DMS79 treated with DMSO at 0.1 percent for 48 hours (cell line): ENCODE measurements at places on chromosomes 3 and 15.

GRCh38 chr3:193737191-193737751 is 144.3 kb downstream of the OPA1 start:
- DNase-seq: no peak

DNA sequence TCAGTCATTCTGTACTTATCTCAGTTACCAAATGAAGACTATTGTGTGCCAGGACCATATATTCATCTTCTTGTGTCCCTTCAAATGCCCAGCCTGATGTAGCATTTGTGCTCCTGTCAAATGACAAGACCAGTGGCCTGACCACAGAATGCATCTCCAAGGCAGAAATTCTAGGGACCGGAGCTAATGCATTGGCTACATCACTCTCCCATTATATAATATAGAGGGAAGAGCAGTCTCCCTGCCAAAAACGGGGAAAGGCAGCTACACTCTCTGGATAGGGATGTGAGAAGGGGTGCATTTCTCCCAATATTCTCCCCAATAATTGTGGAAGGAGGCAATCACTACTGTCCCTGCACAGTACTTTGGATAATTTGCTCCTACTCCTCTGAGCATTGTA is 312.0 kb downstream of the EPHB1 start:
- DNase-seq: no peak

- no peak for DNase-seq
Measured at GRCh38 chr3:81760215-81760614, 1.2 kb downstream of the GBE1 start.

GRCh38 chr3:127785711-127786265 is 36.5 kb downstream of the MGLL start:
- DNase-seq: no peak

DNA sequence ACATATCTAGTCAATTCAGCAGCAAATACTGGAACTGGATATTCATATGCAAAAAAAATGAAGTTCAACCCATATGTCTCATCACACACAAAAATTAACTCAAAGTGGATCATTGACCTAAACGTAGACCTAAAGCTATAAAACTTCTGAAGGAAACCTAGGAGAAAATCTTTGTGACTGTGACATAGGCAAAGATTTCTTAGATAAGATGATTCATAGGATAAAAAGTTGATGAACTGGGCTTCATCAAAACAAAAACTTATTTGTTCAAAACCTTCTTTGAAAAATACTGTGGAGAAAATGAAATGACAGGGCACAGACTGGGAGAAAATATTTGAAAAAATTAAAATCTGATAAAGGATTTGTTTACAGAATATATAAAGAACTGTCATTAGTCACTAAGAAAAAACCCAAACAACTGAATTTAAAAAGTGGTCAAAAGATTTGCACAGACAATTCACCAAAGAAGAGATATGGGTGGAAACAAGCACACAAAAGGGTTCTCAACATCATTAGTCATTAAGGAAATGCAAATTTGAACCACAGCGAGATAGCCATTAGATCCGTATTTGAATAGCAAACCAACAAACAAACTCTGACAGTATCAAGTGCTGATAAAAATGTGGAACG is 62.8 kb downstream of the ITGB5 start:
- DNase-seq: no peak

- DNase-seq: no peak
Measured at GRCh38 chr3:191356631-191357439, 26.5 kb upstream of the UTS2B start.

GRCh38 chr3:13371100-13372075 is 48.7 kb downstream of the NUP210 start:
- DNase-seq: no peak

- no peak for DNase-seq
Measured at GRCh38 chr15:49174902-49175301, 4.9 kb downstream of the GALK2 start.

DNA sequence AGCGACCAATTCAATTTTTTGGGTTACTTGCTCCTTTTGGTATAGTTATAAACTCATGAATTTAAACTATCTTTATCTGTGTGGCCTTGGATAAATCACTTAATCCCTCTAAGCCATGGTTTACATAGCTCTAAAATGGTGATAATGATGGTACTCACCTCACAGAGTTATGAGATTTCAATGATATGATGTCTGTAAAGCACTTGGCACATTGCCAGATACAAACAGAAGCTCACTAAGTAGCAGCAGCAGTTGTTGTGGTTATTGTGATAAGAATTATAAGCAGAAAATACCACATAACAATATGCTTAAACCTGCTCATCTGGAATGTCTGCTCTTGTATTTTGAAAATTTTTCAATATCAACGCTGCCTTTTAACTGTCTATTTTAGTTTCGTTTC is 185.1 kb upstream of the SNTN start:
- no peak for DNase-seq

DNA sequence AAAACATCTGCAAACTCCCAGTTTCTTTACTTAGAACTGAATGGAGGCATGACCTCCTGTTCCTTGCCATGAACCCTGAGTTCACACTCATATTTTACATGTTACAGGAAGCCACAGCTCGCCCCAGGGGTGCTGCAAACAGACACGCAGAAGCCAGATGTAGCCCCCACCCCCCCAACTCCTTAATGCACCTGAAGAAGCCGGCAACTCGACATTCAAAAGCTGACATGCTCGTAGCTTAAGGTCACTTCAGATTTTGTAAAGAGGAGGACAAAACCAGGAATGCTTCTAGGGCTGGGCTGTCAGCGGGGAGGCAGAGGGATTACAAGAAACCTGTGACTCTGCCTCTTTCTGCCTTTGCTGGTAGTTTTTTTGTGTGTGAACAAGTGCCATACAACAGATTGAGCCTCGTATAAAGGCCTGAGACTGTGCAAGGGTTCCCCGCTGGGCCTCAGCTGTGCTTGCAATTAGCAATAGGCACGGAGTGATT is 42.0 kb upstream of the FEZF2 start:
- DNase-seq: no peak

- DNase-seq: no peak
Measured at GRCh38 chr3:149128821-149129220, 617 bp upstream of the HPS3 start.

- DNase-seq: peak; percentile 84
Measured at GRCh38 chr3:134406331-134407238, 32.3 kb upstream of the AMOTL2 start.

DNA sequence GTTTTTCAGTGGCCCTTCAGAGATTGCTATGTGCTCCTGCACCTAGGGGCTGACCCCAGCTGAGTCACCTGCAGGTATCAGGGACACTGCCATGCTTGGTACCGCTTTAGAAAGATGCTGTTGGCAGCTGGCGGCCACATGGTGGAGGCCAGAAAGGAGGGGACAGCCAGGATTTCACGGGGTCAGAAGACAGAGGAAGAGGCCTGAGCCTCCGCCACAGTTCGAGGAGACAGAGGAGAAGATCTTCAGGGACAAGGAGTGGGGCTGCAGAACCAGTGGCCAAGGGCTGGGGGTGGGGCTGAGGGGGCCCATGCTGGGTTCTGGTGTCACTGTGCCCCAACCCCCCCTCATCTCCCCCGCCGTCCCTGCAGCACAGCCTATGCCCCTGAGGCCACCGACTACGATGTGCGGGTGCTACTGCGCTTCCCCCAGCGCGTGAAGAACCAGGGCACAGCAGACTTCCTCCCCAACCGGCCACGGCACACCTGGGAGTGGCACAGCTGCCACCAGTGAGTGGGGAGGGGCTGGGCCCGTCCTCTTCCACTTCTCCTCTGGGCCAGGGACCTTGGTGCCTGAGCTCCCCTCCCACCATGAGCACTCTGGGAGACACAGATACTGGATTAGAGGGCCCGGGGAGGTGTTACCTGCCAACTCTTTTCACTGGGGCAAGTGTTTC is 19.9 kb downstream of the LOXL1 start:
- DNase-seq: no peak

DNA sequence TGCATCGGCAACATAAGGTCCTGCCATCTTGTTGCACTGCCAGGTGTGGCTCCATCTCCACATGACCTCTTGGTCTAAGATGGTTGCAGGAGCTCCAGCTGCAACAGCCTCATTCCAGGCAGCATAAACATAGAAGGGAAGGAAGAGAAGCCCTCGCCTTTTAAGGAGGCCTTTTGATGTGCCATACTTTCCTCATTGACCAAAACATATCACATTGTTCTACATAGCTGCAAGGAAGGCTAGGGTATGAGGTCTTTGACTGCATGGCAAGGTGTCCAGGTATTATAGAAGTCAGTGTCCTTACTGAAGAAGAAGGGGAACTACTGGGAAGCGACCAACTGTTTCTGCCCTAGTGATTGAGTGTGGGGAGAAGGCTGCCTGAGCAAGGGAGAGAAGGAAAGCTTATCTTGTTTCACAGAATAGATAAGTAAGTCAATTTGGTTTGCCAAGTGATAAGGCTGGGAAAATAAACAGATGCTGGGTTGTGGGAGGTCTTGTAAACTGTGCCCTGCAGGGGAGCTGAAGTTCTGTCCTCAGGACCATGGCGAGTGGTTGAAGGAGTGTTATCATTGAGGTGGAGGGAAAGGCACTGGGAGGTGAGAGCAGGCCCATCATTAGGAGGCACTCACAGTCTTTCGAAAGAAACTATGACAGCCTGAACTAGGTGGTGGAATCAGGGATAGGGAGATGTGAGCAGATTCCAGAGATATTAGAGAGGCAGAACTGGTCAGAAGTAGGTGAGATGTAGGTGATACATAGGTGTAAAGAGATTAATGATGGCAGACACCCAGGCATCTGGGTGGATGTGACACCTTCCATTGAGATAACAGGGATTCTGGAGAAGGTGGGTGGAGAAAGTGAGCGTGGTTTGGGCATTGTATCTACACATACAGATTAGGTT is 93.8 kb upstream of the IGF1R start:
- DNase-seq: no peak

- peak; percentile 10 for DNase-seq
Measured at GRCh38 chr15:52528564-52529340, at the start of gene MYO5A. MYO5A (minus strand) TSS chr15:52528880; CDS start chr15:52528806, 74 bp downstream.

DNA sequence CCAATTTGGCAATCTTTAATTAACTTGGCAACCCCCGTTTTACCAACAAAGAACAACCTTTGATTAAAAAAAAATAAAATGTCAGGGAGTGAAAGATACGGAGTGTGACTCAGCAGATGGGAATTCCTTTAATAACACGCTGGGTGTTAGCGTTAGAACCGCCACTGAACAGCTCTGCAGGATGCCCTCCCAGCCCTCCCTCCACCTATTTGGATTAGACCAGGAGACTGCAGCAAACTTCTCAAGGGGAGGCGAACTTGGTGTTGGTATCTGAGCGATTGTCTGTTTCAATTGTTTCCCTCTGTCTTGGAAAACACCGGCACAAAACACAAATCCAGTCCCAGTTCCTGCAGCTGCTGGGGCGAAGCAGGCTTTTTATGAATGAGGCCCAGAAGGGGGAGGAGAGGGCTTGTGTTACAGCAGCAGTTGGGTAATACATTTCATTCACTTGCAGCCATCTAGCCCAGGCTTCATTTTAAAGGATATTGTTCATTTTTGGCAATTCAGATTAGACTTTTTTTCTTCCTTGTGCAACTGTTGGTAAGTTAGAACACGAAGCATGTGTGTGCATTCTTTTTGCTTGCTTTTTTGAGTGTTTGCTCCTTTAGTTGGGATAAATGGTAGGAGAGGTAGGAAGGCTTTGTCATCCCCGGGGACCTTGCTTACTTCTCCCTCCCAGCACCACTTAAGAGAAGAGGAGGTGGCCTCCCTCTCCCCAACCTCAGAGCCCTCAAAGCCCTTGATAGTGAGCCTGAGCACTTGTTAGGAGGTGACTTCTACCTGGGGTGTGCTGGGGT is 152.3 kb downstream of the IGF1R start:
- DNase-seq: peak; percentile 14

- no peak for DNase-seq
Measured at GRCh38 chr3:72614394-72615074, 233.7 kb downstream of the SHQ1 start.

DNA sequence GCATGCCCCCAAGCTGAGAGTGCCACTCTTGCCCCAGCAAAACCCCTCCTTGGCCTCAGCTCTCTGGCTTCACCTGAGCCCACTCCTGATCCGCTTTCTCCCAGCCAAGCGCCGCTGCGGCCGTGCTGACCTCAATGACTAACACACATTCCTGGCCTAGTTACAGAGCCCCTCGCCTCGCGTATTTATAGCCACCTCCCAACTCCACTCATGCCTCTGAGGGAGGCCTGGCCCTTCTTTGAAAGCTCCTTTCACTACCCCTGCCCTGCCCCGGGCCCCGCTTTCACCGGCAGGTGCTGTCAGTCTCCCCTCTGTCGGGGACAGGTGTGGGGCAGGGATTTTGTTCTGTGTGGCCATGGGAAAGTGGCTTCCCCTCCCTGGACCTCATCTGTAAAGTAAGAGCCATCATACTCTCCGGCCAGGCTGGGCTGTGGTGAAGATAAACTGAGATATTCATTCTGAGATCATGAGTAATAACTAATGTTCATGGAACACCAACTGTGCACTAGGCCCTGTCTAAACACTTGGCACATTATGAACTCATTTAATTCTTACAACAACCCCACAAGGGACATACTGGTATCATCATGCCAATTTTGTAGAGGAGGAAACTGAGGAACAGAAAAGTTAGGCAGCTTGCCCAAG is 13.2 kb upstream of the ATP2B2 start:
- DNase-seq: no peak

DNA sequence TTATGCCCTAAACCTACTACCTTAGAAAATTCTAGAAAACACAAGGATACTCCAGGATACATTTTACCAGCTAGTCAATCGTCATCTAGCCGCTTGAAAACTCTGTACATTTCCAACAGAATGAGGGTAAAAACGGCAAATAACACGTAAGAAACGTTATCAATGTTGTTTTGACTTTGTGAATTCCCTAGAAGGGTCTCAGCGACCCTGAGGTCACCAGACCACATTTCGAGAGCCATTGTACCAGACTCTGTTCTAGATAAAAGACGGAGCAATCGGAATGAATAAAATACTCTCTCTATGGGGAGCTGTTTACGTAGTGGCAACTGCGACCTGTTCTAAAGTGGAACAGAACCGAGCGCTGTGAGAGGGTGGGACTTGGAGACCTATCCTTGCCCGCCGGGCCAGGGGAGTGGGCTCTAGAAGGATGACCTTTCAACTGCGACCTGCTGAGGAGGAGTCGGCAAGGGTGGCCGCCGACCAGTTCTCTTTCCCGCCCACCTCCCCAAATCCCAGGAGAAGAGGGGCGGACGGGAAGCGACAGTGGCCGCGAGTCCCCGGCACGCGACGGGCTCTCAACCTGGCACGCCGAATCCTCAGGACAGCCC is 778 bp upstream of the AP4E1 start:
- peak; percentile 30 for DNase-seq

DNA sequence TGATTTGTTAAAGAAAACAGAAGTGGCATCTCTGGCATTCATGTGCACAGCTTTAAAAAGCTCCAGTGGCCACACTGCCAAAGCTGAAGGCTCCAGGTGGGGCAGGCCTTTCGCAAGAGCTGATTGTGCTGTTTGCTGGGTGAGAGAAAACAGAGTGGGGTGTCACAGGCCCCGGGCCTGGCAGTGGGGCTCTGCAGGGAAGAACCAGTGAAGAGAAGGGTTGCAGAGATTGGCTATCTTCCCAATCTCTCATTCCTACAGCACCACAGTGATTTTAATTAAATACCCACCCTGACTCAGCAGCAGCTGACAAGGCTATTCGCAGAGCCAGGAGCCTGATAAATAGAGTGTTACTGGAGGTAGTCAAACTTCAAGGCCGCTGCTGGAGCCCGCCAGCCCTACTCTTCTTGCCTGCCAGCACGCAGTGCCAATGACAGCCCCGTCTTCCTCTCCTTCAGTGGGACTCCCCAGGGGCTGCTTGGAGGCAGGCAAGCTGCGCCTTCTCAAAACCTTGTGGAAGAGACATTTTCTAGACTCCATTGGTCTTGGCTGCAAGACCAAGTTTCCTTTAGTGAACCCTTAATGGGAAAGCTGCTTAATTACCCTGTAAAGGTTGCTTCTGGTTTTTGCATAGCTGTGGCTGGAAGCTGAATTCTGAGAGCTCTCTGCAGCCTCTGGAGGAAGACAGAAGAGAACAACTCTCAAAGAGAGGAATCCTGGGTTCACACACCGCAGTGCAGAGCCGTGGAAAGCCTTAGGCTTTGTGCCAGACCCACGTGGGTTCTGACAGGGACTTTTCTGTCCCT is 225.8 kb upstream of the SLCO3A1 start:
- DNase-seq: peak; percentile 38
